ENCODE measurements at places on chromosomes 11 and 22.

GRCh38 chr22:46453829-46454503 is 83.5 kb downstream of the CELSR1 start:
- DNase-seq = no peak

DNA sequence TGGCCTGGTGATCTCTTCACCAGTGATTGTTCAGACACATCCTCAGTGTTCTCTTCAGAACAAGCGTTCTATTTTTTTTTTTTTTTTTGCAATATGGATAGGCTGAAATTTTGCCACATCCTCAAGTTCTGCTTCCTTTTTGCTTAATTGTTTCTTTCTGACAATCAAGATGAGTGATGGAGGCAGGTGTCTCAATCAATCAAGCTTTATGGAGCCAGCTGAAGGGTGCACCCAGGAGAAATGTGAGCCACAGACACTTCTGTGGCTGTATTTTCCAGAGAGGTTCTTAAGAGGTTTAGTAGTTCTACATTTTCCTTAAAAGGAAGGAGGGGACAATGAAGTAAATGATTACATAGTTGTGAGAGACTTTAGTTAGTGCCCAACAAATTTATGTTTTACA is 43.9 kb upstream of the ASPHD2 start:
- DNase-seq = no peak

GRCh38 chr11:1281326-1281973 is 28.0 kb downstream of the TOLLIP start:
- DNase-seq = no peak

GRCh38 chr11:7892059-7892699 is 38.9 kb downstream of the OR10A6 start:
- DNase-seq = no peak

DNA sequence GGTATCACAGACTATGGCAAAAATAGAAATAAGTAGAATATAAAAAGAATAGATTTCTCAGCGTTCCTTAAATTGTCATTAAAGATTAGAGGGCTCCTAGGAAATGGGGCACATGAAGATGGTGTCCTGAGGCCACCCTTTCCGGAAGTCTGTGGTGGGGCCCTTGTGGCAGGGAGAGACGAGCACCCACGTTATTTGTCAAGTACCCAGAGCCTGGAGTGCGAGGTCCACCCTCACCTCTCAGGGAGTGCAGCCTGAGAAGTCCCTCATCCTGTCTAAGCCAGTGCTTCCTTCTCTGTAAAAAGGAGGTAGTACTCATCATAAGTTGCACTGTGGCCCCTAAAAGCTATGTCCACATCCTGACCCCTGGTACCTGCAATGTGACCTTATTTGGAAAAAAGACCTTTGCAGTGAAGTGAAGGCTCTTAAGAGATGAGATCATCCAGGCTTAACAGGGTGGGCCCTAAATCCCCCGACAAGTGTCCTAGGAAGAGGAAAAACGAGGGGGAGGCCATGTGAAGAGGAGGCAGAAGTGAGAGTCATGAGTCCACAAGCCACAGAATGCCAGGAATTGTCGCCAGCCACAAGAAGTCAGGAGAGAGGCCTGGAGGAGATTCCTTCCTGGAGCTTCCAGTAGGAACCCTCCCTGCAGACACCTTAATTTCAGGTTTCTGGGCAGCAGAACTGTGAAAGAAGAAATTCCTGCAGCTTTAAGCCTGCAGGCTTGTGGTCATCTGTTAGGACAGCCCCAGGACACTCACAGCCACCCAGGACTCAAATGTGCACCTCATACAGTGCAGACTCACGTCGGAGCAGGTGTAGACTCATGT is 76.8 kb upstream of the CCND1 start:
- no peak for DNase-seq
